ENCODE measurements at places on chromosomes 3 and 15. TPM values are rescaled to one million over a fixed set of nuclear protein-coding genes. Genes with fewer than 3 reads are reported as not detected.

GRCh38 chr3:178663201-178663934 lies 127.1 kb downstream of the KCNMB2 start:
- H3K4me1 ChIP-seq, result peaks cover 12% of the 10 kb centered on the region
- peaks cover 3% of the 10 kb centered on the region for H3K27me3 ChIP-seq
- no peaks in the 10 kb centered on the region for H3K36me3 ChIP-seq
- no peak overlapping the region for H3K27ac ChIP-seq
- H3K4me3 ChIP-seq, result no peak overlapping the region
- no peak for DNase-seq

DNA sequence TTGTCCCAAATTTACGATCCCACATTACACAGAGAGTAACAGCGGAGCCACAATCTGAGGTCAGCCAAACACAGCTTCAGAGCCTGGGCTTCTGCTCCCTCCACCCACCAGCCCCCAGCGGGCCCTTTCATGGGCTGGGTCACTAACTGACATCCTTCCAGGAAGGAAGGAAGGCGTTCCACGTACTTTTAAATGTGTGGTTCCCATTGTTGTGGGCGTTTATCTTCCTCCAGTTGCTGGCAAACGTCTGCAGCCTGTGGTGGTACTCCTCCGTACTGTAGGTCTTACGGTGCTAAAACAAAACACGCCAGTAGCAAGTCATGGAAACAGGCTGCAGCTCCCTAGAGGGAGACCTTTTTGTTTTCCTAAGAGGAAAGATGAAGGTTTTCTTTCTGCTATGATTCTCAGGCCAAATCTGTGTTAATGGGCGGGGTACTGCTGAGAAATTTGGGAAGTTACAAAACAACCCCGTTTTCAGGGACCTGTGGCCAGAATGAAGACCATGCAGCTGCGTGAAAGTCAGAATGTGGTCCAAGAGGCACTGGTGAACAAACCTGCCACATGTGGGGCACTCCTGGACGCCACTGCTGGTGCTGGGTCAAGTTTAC lies 7.6 kb downstream of the CTSH start:
- no peaks in the 10 kb centered on the region for H3K27me3 ChIP-seq
- no peak for DNase-seq
- peaks cover 3% of the 10 kb centered on the region for H3K36me3 ChIP-seq
- H3K4me1 ChIP-seq, result no peaks in the 10 kb centered on the region
- no peak overlapping the region for H3K27ac ChIP-seq
- no peak overlapping the region for H3K4me3 ChIP-seq

GRCh38 chr3:192409201-192409837 lies 318.0 kb downstream of the FGF12 start:
- peaks cover 4% of the 10 kb centered on the region for H3K4me1 ChIP-seq
- DNase-seq, result peak; percentile 70
- H3K4me3 ChIP-seq, result peak overlapping the region; percentile 95
- no peaks in the 10 kb centered on the region for H3K36me3 ChIP-seq
- H3K27me3 ChIP-seq, result peaks cover 89% of the 10 kb centered on the region

DNA sequence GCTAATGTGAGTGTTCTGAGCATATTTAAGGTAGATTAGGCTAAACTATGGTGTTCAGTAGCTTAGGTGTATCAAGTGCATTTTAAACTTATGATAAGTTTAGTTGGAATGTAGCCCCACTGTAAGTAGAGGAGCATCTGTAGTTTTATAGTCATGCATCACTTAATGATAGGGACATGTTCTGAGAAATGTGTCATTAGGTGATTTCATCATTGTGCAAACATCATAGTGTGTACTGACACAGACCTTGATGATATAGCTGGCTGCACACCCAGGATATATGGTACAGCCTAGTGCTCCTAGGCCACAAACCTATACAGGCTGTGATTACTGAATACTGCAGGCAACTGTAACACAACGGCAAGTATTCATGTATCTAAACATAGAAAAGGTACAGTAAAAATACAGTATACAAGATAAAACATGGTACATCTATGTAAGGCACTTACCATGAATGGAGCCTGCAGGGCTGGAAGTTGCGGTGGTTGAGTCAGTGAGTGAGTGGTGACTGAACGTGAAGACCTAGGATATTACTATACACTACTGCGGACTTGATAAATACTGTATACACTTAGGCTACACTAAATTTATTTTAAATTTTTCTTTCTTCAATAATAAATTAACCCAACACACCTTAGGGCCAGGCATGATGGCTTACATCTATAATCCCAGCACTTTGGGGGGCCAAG lies 17.9 kb downstream of the DNAH1 start:
- H3K4me1 ChIP-seq, result no peaks in the 10 kb centered on the region
- no peaks in the 10 kb centered on the region for H3K27me3 ChIP-seq
- H3K36me3 ChIP-seq, result no peaks in the 10 kb centered on the region

GRCh38 chr3:77414881-77415280 lies 375.0 kb downstream of the ROBO2 start:
- H3K4me3 ChIP-seq, result no peak overlapping the region
- H3K27me3 ChIP-seq, result no peaks in the 10 kb centered on the region
- no peak for DNase-seq
- no peaks in the 10 kb centered on the region for H3K36me3 ChIP-seq

- no peak overlapping the region for H3K27ac ChIP-seq
- no peak for DNase-seq
- no peak overlapping the region for H3K4me3 ChIP-seq
- peaks cover 17% of the 10 kb centered on the region for H3K4me1 ChIP-seq
- no peaks in the 10 kb centered on the region for H3K36me3 ChIP-seq
- H3K27me3 ChIP-seq, result peaks cover 6% of the 10 kb centered on the region
Measured at GRCh38 chr3:150094150-150094933, 123.6 kb upstream of the PFN2 start.

- H3K27ac ChIP-seq, result peak overlapping the region; percentile 95
- no peaks in the 10 kb centered on the region for H3K27me3 ChIP-seq
- DNase-seq, result no peak
- peak overlapping the region; percentile 98 for H3K4me3 ChIP-seq
Measured at GRCh38 chr15:80695911-80696661, 976 bp downstream of the ABHD17C start.

DNA sequence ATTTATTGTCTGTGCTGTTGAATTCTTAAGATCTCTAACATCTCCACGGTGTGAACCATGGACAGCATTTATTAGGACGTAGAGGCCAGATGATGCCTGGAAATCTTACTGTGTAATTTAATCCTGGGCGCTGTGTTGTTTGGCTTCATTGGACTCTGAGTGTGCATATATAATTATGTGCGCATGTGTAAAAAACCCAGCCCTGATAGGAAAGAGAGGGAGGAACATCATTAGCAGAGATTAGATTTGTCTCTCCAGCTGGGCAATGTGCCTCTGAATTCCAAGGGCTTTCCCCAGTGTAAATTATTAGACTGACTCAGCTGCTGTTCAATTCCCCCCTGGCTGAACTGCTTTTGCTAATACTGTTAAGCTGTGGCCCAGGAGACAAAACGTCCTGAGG lies 39.6 kb downstream of the MAP3K13 start:
- H3K4me1 ChIP-seq, result peaks cover 9% of the 10 kb centered on the region
- H3K4me3 ChIP-seq, result no peak overlapping the region
- no peak for DNase-seq
- no peaks in the 10 kb centered on the region for H3K36me3 ChIP-seq
- H3K27me3 ChIP-seq, result no peaks in the 10 kb centered on the region

GRCh38 chr15:64691896-64692565 lies 83.4 kb downstream of the RBPMS2 start:
- H3K4me3 ChIP-seq, result no peak overlapping the region
- H3K27ac ChIP-seq, result no peak overlapping the region
- no peak for DNase-seq
- peaks cover 35% of the 10 kb centered on the region for H3K36me3 ChIP-seq
- peaks cover 41% of the 10 kb centered on the region for H3K4me1 ChIP-seq

- peak overlapping the region; percentile 8 for H3K4me3 ChIP-seq
- H3K27me3 ChIP-seq, result no peaks in the 10 kb centered on the region
- no peak for DNase-seq
- H3K36me3 ChIP-seq, result peaks cover 7% of the 10 kb centered on the region
- peaks cover 57% of the 10 kb centered on the region for H3K4me1 ChIP-seq
- H3K27ac ChIP-seq, result peak overlapping the region; percentile 76
Measured at GRCh38 chr3:185733980-185734724, 90.7 kb downstream of the IGF2BP2 start.

GRCh38 chr3:20344400-20344959 lies 158.5 kb upstream of the SGO1 start:
- no peaks in the 10 kb centered on the region for H3K36me3 ChIP-seq
- H3K4me3 ChIP-seq, result no peak overlapping the region
- no peak overlapping the region for H3K27ac ChIP-seq
- peaks cover 3% of the 10 kb centered on the region for H3K27me3 ChIP-seq
- DNase-seq, result no peak

DNA sequence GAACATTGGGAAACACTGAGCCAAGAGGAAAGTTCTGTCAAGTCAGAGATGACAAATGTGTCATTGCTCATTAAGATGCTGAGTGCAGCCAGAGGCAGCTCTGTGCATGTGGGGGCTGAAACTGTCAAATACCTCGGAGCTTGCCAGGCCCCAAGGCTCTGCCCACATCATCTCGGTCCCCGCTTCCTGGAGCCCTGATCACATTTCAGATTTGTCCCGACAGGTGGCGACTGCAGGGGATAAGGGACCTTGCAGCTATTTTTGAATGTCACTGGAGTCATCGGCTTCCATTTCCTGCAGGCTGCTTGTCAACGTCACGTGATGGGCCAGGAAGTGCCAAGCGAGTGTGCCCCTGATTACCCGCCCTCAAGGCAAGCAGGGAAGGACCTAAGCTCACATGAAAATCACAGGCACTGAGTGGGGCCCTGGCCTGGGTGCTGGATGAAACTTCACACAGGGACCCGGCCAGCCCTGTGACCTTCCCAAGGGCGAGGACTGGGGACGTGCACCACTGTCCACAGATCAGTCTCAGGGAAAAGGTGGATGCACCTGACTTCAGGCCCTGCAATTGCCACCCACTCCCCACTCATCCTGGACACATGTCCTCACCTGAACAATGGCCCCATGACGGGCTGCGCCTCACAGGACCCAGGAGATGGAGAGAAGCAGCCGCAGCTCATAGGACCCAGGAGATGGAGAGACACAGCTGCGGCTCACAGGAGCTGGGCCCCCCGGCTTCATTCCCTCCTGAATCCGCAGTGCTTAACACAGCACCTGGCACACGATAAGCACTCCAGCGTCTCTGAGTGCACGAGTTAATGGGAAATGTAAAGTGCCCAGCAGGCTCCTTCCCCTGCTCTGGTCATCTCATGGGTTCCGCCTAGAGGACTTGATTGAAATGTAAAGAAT lies 73.4 kb downstream of the NUP210 start:
- no peak for DNase-seq
- H3K4me3 ChIP-seq, result no peak overlapping the region
- H3K27me3 ChIP-seq, result no peaks in the 10 kb centered on the region
- H3K27ac ChIP-seq, result peak overlapping the region; percentile 30

DNA sequence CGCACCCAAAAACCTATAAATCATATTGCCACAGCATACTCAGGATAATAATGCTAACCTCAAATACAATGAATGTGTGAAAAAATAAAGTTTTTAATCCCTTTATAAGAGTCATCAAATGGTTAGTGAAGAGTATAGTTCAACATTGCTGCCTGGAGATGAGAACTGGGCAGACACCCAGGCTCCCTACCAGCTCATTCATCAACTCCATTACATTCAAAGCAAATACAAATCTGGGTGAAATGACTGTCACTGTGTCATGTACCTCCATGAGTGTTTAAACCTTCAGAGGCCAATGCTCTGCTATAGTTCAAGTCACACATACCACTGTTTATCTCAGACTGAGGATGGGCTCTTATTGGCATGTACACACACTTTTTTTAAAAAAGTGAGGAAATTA lies 167.2 kb upstream of the KCNMB2 start:
- no peaks in the 10 kb centered on the region for H3K4me1 ChIP-seq
- no peaks in the 10 kb centered on the region for H3K36me3 ChIP-seq
- H3K27ac ChIP-seq, result no peak overlapping the region

Gene HYAL1
- 3.7 TPM for total RNA-seq

Gene ITIH3
- total RNA-seq, result 0.97 TPM

Gene LSAMP
- total RNA-seq, result 64.9 TPM

Data from type B pancreatic cell (in vitro differentiated cells).